WTC11 (cell line): ENCODE measurements at places on chromosomes 12 and 14. TPM values are rescaled to one million over a fixed set of nuclear protein-coding genes. Genes with fewer than 3 reads are reported as not detected.

The PTGDR gene
- total RNA-seq: 0.09 to 0.24 TPM (median 0.11 TPM) in 3 replicates

The FAM186B gene
- 0.16 to 0.39 TPM (median 0.21 TPM) in 3 replicates for total RNA-seq

The SALL2 gene
- 239 to 307 TPM (median 288 TPM) in 3 replicates for total RNA-seq

The CACNA2D4 gene
- 0.04 to 0.46 TPM (median 0.25 TPM) in 3 replicates for total RNA-seq

The CLEC4E gene
- not detected in 3 replicates for total RNA-seq

The INSM2 gene
- total RNA-seq: 0.07 TPM in 1 of 3 replicates, not detected in the others

The PARPBP gene
- 18.9 to 20.5 TPM (median 19.2 TPM) in 3 replicates for total RNA-seq

The WNT1 gene
- total RNA-seq: not detected in 3 replicates

The HCAR3 gene
- total RNA-seq: not detected in 3 replicates

The LRRC9 gene
- total RNA-seq: 0.79 to 0.99 TPM (median 0.82 TPM) in 3 replicates

The ASIC1 gene
- 3.9 to 4.9 TPM (median 4.5 TPM) in 3 replicates for total RNA-seq
